ENCODE measurements at places on chromosomes 5 and 9.

GRCh38 chr9:115204904-115205453 is 87.0 kb upstream of the TNC start:
- no peak for DNase-seq

- DNase-seq: peak; percentile 76
These were observed at the start of gene SLC25A48 for GRCh38 chr5:135834639-135835529. SLC25A48 (plus strand) TSS chr5:135834663; CDS start chr5:135834848, 185 bp downstream.

DNA sequence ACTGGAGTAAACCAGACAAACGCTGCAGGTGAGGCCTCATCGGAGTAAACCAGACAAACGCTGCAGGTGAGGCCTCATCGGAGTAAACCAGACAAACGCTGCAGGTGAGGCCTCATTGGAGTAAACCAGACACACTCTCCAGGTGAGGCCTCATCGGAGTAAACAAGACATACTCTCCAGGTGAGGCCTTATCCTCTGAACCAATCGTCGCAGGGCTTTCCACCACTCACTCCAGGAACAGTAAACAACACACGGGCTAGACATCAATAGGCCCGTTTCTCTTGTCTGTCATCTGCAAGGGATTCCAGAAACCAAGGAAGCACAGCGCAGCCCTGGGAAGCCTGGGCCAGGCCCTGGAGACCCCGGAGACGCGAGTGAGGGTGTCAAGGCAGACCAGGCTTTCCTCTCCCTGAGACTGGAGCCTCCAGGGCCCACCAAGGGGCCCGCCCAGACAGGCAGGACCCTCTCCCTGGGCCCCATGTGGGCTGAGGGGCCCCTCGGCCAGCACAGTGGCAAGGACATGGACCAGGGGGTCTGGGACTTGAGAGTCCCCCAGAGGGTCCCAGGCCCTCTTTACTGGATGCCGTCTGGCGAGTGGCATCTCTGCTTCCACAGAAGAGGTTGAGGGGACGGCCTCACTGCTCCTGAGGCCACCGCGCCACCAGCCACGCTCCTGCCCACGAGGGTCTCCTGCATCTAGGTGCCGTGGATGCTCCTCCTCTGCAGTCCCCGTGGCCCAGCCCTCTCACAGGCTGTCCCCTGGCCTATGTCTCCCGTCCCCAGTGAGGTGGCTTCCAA is 26.4 kb upstream of the NSMF start:
- no peak for DNase-seq

- no peak for DNase-seq
These were observed 71.1 kb downstream of the TNC start for GRCh38 chr9:115046824-115047223.

DNA sequence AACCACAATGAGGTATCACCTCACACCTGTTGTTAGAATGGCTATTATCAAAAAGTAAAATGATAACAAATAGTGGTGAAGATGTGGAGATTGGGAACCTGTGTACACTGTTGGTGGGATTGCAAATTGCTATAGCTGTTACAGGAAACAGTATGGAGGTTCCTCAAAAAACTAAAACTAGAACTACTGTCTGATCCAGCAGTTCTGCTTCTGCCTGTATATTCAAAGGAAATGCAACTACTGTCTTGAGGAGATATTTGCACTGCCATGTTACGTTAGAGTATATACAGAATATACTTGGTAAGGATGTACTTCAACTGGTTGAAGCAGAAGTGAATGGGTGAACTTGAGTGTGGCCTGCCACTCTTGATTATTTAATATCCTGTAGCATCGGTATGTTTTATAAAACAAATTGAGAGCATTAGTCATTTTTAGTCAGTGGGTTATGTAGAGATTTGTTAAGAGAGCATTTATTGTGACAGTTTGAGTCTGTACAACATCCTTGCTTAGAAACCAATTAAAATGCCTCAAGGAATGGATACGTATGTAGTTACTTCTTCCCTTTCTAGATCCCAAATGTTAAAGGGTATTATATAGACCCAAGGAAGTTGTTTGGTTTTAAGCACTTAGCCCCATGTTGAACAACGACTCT is 37.5 kb downstream of the ZCCHC7 start:
- no peak for DNase-seq

GRCh38 chr9:72948575-72949243 is 4.1 kb downstream of the ALDH1A1 start:
- DNase-seq: no peak

- DNase-seq: no peak
These were observed at the start of gene TIFAB for GRCh38 chr5:135452321-135453030. TIFAB (minus strand) TSS chr5:135452351; CDS start chr5:135449939, 2,412 bp downstream.

- no peak for DNase-seq
These were observed 12.8 kb downstream of the RPL12 start for GRCh38 chr9:127438394-127438793.

DNA sequence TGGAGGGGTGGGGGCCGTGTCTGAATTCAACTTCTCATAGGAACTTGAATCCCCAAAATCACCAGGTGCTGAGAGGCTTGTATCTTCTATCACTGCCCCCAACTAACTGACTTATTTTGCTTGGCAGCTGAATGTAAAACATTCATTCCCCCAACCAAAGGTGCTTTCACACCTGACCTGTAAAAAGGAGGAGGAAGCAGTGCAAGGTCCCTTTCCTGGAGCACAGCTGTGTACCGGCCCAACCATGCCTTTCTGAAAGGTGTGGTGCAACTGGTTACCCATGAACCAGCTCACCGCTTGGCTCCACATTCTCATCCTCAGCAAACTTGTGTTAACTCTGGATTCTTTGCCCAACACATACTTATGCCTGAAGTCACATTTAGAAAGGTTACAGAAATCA is 34.7 kb downstream of the TMEM167A start:
- no peak for DNase-seq

Data from tongue (tissue), 3 donors.